Stimulated activated CD4-positive, alpha-beta T cell treated with anti-CD3 and anti-CD28 coated beads, Interleukin-2, amount 100 ng/mL, for 24 hours (primary cell): ENCODE measurements at places on chromosomes 7 and 10.

GRCh38 chr10:48501226-48501625 is 103.6 kb downstream of the ARHGAP22 start:
- DNase-seq, result no peak

DNA sequence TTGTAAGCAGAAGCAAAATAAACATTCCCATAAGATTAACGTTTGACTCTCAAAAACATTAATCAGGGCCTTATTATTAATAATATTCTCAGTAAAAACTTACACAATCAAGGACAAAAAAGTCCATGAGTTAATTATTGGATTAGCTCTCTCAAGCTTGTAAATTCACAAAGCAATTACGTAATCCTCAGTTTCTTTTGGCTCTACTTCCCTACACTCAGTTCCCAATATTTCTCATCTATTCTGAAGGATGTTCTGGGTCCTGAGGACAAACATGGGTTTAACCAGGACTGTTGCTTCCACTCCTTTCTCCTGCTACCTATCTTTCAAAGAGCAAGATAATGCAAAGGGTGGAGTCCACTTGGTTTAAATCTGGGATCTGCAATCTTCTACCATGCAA is 15.1 kb downstream of the FBXL13 start:
- DNase-seq, result no peak

- no peak for DNase-seq
Measured at GRCh38 chr10:101229266-101230182, at the start of gene LBX1. TSS of gene LBX1 (minus strand) at chr10:101229463. CDS start at chr10:101228815, 648 bp downstream.

DNA sequence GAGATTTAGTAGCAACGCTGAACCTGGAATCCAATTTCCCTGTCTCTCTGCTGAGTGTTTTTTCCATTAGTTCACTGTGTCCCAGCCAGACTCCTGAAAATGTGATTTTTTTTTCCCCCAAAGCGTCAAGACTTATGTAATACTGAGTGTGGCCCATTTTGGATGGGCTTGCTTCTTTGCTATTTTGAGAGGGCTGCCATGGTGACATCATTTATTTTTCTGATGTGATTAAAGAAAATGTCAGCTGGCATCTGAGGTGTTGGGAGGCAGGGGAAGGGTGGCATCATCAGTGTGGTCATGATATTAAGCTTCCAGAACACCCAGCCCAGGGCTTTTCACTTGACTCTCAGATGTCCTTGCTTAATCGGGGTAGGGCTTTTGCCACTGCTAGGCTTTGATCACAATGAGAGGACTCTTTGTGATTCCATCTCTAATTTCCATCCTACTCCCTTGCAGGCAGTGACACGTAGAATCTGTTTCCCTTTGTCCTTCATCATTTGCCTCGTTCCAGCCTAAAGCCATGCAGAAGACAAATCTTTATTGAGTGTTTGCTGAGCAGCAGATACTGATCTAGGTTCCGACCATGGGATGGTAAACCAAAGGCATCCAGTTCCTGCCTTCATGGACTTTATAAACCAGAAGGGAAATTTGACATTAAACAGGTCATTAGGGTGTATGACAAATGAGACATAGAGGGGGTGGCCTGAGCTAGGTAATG is 7.4 kb downstream of the ZNF365 start:
- DNase-seq, result no peak

GRCh38 chr10:114571316-114571999 is 86.6 kb downstream of the ABLIM1 start:
- no peak for DNase-seq

GRCh38 chr7:41030673-41031072 is 672.2 kb downstream of the INHBA start:
- no peak for DNase-seq

DNA sequence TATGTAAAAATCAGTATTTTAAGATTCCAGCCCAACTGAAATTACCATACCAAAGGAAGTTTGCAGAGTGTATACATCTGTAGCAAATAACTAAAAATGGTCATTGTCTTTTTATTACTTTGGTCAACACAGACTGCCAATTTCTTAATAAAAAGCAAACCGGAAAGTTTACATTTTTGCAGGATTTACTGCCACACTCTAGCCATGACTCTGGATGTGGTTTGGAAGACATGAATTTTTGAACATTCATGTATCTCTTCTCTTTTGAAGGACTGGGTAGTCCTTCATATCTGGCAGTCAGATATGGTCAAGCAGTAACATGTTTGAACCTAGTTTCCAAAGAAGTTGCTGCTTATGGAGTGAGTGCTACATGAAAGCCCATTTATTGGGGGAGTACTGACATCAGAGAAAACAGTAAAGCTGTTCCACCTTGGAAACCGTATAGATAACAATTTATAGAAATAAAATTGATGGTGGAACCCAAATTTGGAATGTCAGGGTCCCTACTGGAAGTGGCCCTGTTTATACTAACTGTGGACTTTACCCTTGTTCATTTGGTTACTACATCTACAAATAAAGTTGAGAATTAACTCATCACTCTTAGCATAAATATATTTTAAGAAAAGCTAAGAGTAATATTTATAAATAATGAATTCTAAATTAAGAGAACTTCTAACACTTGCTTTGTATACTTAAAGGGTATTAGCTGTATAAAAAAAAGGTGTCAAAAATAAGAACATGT is 84.6 kb downstream of the ZMYND11 start:
- no peak for DNase-seq

- no peak for DNase-seq
Measured at GRCh38 chr7:148882841-148883265, 1.2 kb downstream of the EZH2 start.

- peak; percentile 15 for DNase-seq
Measured at GRCh38 chr7:112422842-112423496, 27.3 kb upstream of the IFRD1 start.

- no peak for DNase-seq
Measured at GRCh38 chr10:44356139-44357022, 28.5 kb downstream of the CXCL12 start.

DNA sequence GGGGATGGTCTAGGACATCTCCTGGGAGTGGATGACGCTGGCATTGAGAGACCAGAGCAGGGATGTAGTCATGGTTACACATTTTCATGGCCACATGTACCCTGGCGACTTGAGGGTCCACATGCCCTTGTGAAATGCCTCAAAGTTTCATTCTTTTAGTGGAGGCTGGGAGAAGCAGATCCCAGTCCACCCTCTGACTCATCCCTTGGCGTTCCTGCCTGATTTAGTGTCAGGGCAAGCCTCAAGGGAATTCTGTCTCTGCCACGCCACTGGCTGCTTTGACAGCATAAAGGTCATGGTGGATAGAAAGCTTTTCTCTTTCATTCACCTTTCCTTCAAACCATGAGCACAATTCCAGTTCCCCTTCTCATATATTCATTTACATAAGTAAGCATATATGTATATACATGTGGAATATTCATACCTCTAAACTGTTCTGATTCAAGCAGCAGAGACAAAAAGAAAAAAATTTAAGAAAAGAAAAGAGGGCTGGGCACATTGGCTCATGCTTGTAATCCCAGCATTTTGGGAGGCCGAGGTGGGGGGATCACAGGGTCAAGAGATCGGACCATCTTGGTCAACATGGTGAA is 21.8 kb upstream of the KIF5B start:
- DNase-seq, result no peak

DNA sequence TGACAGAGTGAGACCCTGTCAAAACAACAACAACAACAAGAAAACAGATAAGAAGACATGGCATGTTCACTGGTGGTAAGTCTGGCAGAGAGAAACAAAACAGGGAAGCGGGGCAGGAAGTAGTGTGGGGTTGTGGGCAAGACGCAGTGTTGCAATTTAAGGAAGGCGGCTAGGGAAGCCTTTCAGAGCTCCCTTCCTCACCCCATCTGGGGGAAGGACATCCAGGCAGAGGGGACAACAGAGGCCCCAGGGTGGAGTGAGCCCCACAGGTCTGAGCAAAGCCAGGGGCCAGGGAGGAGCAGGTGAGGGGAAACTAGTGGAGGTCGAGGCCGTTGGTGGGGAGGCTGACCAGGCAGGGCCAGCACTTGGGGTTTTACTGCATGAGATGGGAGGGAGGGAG is 16.8 kb downstream of the LAT2 start:
- DNase-seq, result no peak

- DNase-seq, result no peak
Measured at GRCh38 chr10:86779220-86780017, 23.0 kb downstream of the BMPR1A start.

DNA sequence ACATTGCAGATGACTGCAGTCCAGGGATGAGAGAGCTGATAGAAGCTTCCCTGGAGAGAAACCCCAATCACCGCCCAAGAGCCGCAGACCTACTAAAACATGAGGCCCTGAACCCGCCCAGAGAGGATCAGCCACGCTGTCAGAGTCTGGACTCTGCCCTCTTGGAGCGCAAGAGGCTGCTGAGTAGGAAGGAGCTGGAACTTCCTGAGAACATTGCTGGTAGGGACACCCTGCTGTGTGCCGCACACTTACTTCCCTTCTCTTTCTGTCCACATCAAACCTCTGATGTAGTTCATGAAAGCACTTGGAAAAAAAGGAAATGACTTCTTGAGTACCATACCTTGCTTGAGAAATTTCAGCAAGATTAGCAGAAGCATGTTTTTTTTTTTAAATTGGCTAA is 25.3 kb downstream of the MAP3K8 start:
- no peak for DNase-seq

DNA sequence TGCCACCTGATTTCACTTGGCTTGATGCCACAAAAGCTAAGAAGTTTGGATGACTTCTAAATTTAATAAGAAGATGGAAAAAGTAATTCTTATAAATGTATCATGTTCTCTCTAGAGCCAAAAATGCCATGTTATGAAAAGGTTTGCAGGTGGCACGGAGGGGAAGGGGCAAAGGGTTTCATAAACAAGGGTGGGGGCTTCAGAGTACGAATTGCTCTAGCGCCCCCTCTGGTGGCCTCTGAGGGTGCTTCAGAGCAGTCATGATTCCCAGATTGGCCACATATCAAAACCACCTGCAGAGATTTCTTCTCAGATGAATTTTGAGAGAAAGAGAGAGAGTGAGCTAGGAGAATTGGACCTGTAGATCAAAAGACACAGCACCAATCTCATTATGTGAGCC is 208.6 kb upstream of the YAE1 start:
- peak; percentile 2 for DNase-seq

DNA sequence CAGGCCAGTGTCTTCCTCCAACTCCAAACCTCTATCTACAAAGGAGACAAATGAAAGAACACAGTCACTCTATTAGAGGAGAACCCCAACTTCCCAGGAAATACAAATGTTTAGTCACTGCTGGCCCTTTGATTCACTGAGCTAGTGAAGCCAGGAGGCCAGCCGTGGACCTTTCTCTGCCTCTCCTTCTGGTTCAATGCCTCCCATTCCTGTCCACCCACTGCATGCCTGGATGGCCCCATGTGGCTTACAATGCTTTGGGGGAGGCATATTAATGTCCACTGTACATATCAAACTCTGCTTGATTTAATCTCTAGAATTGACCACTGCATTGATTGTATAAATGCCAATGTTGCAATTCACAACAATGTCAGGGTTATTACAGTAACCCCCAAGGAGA is 687.3 kb downstream of the KCNMA1 start:
- no peak for DNase-seq

- no peak for DNase-seq
Measured at GRCh38 chr7:76063525-76063924, 15.6 kb downstream of the MDH2 start.

DNA sequence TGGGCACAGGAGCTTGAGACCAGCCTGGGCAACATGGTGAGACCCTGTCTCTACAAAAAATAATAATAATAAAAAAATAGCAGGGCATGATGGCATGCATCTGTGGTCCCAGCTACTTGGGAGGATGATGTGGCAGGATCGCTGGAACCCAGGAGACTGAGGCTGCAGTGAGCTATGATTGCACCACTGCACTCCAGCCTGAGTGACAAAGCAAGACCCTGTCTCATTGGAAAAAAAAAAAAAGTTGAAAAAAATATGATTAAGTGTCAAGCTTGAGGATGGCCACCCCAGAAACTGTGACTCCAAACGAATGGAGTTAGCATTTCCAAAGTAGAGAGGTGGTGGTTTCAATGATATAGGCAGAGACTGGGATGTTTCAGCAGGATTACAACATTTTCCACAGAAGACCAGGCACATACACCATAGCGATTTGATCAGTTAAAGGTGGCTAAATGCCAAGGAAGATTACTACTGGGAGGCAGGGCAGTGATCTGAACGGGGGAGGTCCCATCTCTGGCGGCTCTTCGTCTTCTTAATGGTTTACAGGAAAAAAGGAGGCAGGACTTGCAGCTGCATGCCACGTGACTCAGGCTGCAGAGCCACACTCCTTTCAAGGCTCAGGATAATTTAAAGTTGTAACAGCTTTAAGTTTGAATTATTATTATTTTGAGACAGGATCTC is 250.6 kb upstream of the GALNT17 start:
- DNase-seq, result no peak

GRCh38 chr7:1248143-1248915 is 15.7 kb downstream of the UNCX start:
- no peak for DNase-seq

GRCh38 chr7:18624459-18624858 is 128.9 kb downstream of the HDAC9 start:
- no peak for DNase-seq

DNA sequence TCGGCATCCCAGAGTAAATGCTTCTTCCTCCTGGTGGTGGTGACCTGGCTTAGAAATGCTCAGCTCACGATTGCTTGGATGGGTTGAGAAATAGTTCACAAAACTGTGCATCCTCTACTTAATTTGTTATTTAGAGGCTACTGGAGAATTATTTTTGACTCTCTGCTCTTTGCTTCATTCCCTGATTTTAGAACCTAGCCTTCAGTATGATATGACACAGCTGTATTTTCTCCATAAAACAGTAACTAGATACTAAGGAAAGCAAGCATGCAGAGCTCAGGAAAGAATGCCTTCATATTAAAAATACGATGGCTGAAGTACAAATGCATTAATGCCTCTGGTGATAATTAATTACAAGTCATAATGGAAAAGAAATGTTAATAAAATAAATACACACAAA is 602.0 kb upstream of the COBL start:
- DNase-seq, result no peak

DNA sequence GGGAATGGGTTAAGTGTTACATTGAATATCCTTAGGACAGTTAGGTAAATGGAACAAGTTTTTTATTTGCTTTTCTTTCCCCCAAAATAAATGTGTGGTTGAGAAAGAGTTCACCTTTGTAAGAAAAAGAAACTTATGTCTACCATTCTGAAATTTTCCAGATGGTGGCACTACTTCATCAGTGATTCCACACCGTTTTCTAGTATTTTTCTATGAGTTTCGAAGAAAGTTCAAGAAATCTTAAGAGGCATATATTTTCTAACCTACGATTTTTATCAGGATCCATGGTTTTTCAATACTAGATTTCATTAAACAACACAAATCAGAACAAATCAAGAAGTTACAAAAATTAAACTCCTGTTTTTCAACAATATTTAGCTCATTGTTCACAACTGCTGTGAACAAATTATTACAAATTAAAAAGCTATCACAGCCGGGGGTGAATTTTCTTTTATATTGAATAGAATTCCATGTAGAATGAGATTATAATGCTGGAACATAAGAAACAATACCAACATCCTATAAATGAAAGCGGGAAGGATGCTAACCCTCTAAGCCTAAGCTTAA is 163.1 kb upstream of the NPVF start:
- DNase-seq, result no peak

- no peak for DNase-seq
Measured at GRCh38 chr7:157916946-157917640, 580.3 kb downstream of the DNAJB6 start.

GRCh38 chr7:98348726-98349474 is 52.0 kb downstream of the BAIAP2L1 start:
- DNase-seq, result no peak

- no peak for DNase-seq
Measured at GRCh38 chr10:110168601-110169481, 38.6 kb upstream of the MXI1 start.
